ENCODE measurements at places on chromosomes 2 and 18.

- DNase-seq = no peak
Measured at GRCh38 chr18:446941-447560, 53.5 kb downstream of the COLEC12 start.

DNA sequence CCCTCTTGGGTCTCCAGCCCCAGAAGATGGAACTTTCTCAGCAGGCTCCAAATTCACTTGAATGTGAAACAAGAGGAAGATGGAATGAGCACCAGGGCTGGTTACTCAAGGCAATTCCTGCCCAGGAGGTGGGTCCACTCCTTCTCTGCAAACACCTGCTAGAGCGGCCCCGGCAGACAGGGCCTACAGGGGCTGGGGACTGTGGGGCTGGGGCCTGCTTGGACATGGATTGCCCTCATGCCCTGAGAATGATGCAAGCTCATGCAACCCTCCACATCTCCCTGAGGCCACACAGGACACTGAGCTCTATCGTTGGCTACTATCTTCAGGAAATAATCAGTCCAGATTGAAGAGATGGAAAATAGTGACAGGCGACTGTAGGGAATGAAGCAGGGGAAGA is 39.1 kb downstream of the TFCP2L1 start:
- DNase-seq = no peak

DNA sequence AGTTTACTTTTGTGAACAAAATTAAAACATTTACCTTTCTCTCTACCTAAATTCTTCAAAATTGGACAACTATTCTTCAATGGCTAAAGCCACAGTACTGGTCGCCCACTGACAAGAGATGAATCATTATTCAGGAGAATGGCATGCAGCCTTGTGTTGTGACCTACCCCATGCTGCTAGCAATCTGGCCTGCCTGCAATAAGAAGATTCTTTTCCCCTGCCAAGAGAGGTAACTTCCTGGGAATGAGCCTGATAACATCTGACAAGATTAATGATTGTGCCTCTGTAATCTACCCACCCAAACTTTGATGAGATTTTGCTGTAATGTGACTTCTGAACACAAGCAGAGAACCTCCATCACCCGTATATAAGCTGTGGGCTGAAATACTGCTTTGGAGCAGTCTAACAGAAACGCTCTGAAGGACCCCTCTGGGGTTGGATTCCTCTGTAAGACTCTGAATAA is 47.0 kb upstream of the ST3GAL5 start:
- DNase-seq = peak; percentile 50

DNA sequence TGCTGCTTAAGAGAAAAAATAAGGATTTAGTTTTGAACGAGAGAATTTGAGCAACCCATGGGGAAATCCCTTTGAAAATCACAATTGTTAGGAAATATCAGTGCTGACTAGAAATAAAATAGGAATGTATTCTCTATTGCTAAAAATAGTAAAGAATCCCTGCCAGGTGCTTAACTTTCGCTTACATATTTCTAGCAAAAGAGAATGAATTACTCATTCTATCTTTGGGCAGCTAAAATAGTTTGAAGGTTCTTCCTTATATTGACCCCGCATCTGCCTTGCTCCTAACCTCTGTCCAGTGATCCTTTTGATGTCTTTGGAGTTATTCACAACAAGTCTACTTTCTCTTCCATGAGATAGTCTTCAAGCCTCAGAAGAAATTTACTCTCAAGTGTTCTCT is 103.8 kb downstream of the PLCL1 start:
- no peak for DNase-seq

GRCh38 chr2:30225131-30225762 is 6.1 kb upstream of the LBH start:
- DNase-seq = peak; percentile 76

DNA sequence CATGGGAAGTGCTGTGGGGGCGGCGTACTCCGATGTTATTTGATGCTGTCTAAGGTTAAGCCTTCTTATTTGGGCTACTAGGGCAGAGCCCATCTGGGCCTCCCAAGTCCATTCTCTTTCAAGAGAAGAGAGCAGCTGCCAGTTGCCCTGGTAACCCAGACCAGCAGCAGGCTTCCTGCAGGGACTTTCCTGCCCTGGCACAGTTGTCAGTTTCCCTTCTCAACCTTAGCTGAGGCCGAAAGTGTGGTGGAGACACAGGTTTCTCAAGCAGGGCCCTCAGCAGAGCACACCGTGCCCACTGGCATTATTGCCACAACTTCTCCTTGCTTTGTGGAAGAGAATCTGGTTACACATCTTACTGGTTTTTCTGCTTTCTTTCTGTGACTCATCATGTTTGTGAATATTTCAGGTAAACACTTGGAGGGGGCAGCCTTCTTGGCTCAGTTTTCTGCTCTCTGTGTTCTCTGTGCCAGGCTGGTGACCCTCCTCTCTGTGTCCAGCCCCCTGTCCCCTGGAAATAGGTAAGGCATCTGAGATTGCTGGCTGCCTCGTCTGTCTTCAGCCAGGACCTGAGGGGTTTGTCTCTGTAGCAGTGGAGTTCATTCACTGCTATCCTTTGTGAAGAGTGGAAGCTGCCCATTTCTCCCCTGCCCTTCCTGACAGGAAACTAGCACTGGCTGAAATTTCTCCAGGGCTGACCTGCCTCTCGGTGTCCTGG is 111.0 kb downstream of the B3GNT2 start:
- DNase-seq = no peak

- DNase-seq = no peak
Measured at GRCh38 chr2:185998562-185999070, 260.0 kb downstream of the FSIP2 start.
